ENCODE measurements at places on chromosomes 5 and 9.

DNA sequence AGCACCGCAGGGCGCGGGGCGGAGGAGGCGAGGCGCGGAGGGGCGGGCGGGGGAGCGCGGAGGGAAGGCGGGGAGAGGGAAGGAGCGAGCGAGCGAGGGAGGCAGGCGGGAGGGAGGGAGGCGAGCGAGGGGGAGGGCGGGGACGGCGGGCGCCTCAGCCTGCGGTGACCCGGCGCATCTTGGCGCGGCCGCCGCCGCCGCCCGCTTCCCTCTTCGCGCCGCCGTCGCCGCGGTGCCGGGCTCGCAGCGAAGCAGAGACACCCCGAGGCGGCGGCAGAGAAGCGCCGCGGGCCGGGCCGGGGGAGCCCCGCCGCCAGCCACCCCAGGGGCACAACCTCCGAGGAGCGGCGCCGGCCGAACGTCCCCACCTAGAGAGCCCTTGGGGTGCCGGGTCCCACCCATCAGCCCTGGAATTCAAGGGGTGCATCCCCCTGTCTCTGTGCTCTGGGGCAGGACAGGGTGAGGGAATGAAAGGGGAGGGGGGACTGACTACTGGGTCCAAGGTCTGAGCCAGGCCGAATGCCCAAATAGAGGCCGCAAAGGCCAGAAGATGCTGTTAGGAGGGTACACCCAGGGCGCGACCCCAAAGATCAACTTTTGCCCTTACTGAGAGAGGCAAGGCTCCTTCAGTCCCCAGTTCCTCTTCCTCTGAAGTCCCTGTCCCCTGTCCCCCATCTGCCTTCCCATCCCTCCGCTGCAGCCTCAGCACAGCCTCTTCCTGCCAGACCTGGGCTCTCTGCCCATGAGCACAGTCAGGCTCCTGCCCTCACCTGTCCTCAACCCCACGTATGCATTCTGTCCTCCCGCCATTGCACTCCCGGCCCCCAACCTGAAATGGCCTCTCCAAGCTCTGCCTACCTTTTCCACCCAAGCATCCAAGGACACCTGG, at the start of gene ADAMTS2:
TSS of gene ADAMTS2 (minus strand) at position 29 of the 889 bp plus-strand sequence. CDS start 133 bp downstream, outside the sequence.
- DNase-seq: peak; percentile 49

DNA sequence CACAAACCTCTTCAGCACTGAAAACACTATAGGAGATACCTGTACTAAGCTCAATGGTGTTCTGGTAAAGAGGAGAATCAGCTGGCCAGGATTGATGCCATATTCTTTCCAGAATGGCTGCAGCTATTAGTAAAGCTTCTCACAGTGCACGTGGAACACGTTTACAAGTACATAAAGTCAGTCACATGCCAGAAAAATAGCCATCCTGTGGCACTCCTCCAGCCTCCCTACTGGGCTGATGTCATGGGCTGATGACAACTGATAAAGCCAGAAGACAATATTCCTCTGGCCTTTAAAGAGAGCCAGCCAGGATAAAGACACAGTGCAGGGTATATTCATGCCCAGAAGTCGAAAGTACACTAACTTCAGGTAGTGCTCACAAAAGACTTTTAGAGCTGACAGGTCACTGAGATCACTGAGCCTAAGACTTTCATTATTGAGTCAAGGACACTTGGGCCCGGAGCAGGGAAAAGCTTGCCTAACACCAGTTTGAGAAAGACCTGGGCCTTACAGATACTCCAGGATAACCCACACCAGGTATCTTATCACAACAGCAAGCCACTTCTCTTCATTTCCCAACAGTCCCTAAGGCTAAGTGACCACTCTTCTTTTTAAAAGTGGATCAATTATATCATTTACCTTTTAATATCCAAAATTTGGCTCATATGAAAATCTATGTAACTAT, 29.4 kb downstream of the ABITRAM start:
- DNase-seq: no peak

DNA sequence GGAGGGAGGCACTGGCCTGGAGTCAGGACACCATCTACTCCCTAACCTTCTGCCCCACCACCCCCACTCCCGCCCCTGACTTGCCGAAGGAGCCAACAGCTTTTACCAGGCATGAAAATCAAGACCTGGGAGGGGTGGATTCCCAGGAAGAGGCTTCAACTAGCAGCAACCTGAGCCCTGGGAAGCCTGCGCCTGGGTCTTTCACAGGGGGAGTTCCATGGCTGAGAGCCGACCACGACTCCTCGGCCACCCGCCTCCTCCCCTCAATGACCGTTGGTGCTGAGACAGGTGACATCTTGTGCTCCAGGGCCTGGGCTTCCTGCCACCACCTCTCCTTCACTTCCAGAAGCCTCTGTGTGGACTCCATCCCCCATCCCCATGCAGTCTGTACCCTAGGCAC, 37.1 kb downstream of the BARX1 start:
- DNase-seq: no peak

GRCh38 chr9:124629600-124629999, 122.4 kb upstream of the NR5A1 start:
- DNase-seq: no peak

- DNase-seq: no peak
Observed at GRCh38 chr9:114494776-114495569, 10.3 kb downstream of the WHRN start.

- no peak for DNase-seq
Observed at GRCh38 chr5:133698646-133699526, 86.5 kb upstream of the FSTL4 start.

DNA sequence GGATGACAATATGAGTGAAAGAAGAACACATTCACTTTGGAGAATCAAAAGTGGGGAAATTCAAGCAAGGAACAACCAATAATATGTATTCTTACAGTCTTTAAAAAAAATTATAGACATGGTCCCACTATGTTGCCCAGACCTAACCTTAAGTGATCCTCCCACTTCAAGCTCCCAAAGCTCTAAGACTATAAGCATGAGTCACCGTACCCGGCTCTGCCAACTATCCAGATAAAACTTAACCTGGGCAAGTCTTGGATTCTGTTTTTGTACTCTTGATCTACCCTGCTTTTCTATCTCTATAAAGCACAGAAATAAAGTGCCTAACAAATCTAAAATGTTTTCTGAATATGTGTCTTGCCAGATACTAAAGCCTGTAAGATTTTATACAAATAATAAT, 30.9 kb downstream of the CEMIP2 start:
- no peak for DNase-seq

- DNase-seq: no peak
Observed at GRCh38 chr5:94326586-94326985, 291.8 kb downstream of the KIAA0825 start.

DNA sequence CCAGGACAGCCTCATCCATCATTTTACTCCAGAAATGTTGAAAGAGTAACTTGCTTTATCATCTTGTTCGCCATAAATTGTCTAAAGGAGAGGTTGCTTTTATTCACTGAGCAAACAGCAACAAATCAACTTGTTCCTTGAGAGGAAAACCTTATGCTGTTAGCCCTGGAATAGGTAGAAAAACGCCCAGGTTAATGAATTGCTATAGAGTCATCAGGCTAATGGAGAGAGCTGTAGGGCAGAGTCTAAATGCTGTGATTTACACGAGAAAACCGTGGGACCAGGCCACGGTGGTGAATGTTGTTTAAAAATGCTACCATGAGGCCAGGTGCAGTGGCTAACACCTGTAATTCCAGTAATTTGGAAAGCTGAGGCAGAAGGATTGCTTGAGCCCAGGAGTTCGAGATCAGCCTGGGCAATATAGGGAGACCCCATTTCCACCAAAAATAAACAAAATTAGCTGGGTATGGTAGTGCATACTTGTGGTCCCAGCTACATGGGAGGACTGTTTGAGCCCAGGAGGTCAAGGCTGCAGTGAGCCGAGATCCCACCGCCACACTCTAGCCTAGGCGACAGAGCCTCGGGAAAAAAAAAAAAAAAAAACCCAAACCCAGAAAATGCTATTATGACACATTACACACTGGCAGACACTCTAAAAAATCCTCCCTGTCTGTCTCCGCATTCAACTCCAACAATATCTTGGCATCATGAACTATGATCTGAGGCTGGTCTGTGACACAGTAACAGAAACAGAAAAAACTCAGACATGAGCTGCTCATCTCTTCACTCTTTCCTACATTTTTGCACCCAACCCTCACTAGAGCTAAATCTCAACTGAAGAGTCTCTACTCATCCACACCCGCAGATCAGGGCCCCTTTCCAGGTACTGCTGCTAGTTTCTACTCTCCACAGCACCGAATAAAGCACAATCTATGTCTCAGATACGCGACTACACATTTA, 118.6 kb upstream of the RETREG1 start:
- no peak for DNase-seq

- no peak for DNase-seq
Observed at GRCh38 chr5:102782217-102782872, 27.2 kb downstream of the PAM start.

- peak; percentile 17 for DNase-seq
Observed at GRCh38 chr9:113574441-113575262, 111.1 kb downstream of the RGS3 start.

- DNase-seq: no peak
Observed at GRCh38 chr5:107486489-107486888, 184.2 kb downstream of the EFNA5 start.

DNA sequence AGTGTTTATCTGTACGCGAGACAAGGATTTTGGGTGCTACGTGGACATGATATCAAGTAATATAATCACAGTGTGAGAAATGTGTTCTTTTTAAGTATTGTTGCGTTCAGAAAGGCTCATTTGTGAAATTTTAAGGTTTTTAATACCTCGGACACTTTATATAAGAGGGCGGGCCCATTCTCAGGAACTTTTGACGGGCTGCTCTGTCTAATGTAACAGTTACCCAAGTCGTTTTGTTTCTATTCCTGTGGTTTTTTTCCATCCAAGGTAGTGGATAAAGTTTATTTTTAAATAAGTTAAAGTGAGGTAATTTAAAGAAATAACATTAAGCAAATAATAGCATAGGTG, 525 bp downstream of the SRP19 start:
- no peak for DNase-seq

GRCh38 chr5:43652537-43653302, 49.7 kb downstream of the NNT start:
- no peak for DNase-seq

DNA sequence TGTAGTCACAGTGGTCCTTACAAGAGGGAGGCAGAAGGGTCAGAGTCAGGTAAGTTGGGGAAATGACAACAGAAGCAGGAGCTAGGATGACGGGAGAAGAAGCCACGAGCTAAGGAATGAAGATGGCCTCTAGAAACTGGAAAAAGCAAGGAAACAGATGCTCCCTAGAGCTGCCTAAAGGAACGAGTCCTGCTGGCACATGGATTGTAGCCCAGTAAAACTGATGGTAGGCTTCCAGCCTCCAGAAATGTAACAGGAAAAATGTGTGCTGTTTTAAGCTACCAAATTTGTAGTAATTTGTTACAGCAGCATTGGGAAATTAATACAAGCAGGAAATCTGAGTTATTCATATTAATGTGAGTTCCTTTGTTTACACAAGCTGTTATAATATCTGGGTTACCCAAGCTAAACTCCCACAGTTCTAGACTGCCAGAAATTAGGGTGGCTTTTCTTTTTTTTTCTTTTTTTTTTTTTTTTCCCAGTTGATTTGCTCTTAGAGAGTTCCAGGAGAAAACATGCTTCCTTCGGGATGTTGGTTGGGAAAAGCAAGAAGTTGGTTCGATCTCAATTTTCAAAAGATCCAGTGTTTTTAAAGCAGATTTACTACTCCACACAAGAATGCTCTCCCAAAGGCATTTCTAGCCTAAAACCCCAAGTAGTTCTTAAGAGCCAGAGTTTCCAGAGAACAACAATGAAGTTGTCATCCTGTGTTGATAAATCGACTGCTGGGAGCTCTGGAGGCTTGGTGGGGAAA, 400.0 kb upstream of the SLC24A2 start:
- no peak for DNase-seq

- DNase-seq: no peak
Observed at GRCh38 chr5:130963798-130964197, 201.3 kb downstream of the HINT1 start.

DNA sequence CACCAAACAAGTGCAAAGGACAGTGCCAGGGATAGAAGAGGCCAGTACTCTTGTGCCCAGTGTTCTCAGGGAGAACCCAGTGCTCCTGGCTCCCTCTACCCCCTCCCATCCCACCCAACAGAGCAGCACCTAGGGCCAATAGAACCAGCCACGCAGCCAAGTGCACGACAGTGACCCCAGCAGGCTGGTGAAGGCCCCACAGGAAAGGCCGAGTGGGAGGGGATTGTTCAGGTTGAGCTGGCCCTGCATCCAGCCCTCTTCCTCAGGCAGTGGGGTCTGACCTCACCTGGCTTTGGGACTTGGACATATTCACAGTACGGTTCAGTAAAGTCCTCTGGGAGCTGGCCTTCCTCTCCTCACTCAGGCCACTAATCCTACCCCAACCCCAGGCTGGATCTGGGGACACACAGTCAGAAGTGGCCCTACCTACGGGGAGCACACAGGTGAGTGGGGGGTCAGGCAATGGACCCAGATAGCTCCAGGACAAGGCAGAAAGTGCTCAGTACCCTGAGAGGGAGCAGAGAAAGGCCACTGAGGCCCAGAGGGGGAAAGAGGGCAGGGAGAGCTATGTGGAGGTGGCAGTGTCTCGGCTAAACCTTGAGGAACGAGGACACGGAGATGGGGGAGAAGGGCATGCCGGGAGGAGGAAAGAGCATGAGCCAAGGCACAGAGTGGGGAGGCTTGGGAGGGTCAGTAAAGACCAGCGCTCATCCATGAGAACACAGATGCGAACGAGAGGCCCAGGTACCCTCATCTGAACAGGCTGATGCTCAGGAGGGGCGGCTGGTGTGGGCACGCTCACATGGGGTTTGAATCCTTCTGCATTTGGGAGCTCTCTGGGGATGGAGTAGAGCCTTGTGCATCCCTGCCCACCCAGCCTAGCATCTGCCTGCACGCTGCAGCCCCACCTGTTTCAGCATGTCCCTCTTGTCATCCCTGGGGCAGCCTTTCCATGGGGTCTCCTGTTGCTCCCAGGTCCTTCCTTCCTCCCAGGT, 25.6 kb downstream of the POLR1E start:
- DNase-seq: no peak

GRCh38 chr9:135413461-135413860, 66.1 kb upstream of the PPP1R26 start:
- no peak for DNase-seq

DNA sequence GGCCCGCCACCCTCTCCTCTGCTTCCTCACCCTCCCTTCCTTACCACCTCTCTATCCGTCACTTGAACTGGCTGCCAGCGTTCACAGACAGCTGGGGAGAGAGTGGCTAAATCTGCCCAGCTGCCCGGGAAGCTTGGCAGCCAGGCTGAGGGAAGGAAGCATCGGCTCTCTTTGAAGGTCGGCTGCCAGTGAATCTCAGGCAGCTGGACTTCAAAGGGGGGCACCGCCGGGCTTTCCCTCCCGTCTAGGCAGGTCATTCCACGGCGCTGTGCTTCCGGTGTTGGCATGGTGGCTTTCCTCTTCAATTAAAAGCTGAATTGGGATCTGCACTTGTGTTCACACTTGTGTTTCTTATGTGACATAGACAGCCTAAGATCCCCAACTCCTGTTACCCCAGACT, 174.0 kb downstream of the GDNF start:
- DNase-seq: peak; percentile 62
